ENCODE measurements at places on chromosomes 2 and 18.
A peak's percentile ranks its signal among the peaks of the same experiment; 100 is the strongest.

DNA sequence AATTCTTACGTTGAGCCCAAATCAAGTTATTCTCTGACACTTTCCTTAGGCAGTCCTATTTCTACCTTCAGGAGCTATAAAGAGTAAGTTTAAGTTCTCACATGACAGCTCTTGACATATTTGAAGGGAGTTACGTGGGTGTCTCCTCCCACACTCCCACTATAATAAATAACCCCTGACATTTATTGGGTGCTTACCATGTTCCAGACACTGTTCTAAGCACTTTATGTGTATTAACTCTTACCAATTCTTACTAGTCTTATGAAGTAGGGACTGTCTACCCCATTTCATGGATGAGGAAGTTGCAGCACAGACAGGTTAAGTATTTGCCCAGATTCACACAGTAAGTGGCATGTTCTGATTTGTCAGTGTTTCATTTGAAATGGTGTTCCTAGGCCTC, 17.9 kb downstream of the PLCL1 start:
- no peak for DNase-seq

GRCh38 chr18:46051731-46052461, 20.2 kb downstream of the PSTPIP2 start:
- DNase-seq = no peak

DNA sequence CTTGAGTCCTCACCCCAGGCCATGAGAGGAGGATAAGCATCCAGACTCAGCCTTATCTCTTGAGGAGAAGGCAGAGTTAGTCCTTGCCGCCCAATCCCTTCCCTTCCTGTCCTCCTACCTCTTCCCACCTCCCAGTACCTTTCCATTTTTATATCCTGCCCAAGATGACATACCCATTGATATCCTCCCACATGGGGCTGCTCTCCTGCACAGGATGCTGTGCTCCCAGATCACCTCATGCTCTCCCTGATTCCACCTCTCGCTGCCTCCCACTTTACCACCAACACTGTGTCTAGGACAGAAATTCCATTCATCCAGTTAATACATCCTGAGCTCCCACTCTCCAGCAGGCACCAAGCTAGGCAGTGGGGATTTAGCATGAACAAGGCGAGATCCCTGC, 182.4 kb downstream of the GFPT1 start:
- no peak for DNase-seq

- DNase-seq = no peak
Measured at GRCh38 chr2:5677133-5677532, 15.1 kb upstream of the SOX11 start.

- no peak for DNase-seq
Measured at GRCh38 chr2:28637066-28638047, 114.3 kb upstream of the PPP1CB start.

- DNase-seq = peak; percentile 1
Measured at GRCh38 chr18:73235491-73235890, 367.7 kb upstream of the NETO1 start.

DNA sequence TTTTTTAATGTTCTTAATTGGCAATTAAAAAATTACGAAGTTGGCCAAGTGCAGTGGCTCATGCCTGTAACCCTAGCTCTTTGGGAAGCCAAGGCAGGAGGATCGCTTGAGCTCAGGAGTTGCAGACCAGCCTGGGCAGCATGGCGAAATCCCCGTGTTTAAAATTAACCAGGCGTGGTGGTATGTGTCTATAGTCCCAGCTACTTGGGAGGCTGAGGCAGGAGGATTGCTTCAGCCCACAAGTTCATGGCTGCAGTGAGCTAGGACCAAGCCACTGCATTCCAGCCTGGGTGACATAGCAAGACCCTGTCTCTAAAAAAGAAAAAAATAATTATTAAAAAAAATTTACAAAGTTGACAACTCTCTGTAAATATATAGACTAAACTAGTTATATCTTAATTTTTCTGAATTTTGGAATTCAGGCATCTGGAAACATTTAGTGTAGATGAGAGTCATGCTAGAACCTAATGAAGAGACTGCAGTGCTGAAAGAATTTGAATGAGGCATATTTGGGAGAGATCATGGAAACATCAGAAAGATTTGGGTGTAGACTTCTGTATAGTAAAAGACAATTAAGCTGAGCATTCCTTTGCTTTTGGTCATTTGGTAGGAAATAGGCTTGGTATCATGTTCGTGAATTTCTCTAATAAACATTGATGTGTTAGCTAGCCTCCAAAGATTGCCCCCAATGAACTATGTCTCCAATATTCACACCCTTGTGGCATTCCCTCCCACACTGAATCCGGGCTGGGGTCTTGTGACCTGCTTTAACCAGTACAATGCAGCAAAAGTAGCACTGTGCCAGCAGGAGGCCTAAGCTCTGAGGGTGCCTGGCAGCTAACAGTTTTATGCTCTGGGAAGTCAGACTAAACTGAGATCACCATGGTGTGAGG, 4.2 kb upstream of the ROCK1 start:
- DNase-seq = no peak

- DNase-seq = no peak
Measured at GRCh38 chr2:14975381-14975780, 342.9 kb downstream of the LRATD1 start.

DNA sequence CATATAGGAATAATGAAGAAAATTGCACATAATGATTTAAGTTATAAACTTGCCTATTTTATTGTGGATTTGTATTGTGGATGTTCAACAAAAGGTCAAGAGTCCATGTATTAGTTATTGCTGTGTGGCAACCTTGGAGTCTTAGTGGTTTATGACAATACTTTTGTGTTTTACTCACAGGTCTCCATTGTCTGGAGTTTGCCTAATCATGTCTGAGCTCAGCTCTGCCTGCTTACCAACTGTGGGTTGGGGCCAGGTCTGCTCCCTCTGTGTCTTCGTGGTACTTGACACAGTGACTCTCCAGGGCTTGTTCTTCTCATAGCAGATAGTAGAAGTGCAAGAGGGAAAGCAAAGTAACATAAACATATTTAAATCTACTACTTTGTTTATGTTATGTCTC, 382.5 kb downstream of the CBLN2 start:
- no peak for DNase-seq

- DNase-seq = no peak
Measured at GRCh38 chr2:47077442-47078117, 77.5 kb downstream of the STPG4 start.

DNA sequence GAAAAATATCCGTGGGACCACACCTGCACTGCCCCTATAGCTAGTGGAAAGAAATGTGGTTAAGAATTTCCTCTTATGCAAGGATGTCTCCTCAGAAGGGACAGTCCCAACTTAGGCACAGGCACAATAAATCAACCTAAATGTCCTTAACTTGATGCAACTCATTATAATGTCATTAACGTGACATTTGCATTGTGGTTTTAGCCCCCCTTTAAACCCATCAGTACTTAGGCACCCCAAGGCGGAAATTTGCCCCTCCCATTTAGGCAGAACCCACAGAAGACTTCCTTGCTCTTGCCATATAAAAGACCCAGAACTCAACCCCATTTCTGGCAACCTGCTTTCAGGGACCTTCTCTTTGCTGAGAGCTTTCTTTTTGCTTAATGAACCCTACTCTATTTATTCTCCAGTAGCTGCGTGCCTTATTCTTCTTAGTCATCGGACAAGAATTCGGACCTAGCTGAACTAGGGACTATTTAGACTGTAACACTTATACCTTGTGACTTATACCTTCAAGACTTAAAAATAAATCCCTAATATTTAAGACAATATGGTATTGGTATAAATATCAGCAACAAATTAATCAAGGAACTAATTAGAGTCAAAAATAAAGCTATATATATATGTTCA, 1281.6 kb upstream of the TMEFF2 start:
- no peak for DNase-seq

GRCh38 chr2:239910851-239911640, 114.1 kb downstream of the NDUFA10 start:
- no peak for DNase-seq

GRCh38 chr2:227612546-227613271, 1.9 kb downstream of the SCYGR3 start:
- DNase-seq = no peak

DNA sequence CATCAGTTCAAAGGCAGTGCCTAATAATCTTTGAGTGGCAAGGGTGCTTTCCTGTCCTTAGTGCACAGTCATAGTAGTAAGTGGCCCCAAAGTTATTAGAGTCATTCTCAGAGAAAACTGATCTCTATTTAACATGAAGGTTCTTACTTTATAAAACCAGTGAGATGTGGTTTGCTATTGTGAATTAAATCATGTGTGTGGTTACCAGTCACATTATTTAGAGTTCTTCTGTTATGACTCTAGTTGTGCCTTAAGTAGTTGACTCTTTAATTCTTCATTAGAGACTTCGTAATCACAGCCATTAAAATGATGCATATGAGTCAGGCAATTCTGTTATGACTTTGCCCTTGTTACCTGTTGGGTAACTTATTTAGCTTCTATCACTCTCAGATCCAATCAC, 1392.9 kb upstream of the ACVR2A start:
- no peak for DNase-seq

DNA sequence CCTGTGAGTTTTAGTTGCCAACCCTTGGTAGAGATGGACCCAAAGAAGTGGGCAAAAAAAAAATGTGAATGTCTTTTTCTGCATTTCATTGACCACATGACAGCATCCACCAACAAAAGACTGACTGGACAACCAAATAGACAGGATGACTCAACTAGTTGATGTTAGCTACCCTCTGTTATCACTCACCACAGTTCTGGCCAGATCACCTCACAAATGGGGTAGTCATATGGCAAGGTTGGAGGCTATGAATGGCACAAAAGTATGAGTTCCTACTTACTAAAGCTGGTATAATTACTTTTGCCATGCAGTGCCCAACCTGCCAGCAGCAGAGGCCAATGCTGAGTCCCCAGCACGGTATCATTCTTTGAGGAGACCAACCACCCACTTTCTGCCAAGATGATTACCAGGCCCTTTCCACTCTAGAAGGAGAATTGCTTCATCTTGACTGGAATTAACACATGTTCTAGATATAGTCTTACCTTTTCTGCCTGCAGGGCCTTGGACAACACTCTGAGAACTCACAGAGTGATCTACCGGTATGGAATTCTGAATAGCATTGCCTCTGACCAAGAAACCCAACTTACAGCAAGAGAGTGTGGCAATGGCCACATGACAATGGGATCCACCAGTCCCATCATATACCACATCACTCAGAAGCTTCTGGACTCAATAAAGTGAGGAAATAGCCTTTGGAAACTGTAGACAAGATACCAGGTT, 20.1 kb upstream of the TCF7L1 start:
- DNase-seq = no peak
